Thoracic aorta endothelial cell (primary cell): ENCODE measurements at places on chromosomes 5 and 9. TPM values are rescaled to one million over a fixed set of nuclear protein-coding genes. Genes with fewer than 3 reads are reported as not detected.

Gene SPARC
- 932 and 1,783 TPM in 2 replicates for total RNA-seq

Gene S100Z
- not detected in 2 replicates for total RNA-seq

Gene GDA
- 0.07 TPM in 1 of 2 replicates, not detected in the other for total RNA-seq

Gene QRFP
- not detected in 2 replicates for total RNA-seq

Gene OR1J4
- total RNA-seq: not detected in 2 replicates

Gene SPINK4
- total RNA-seq: not detected in 2 replicates

Gene HSPB3
- total RNA-seq: not detected in 2 replicates

Gene GDNF
- total RNA-seq: under 0.01 TPM in 1 of 2 replicates, not detected in the other

Gene PHF24
- total RNA-seq: not detected in 2 replicates

Gene C9orf72
- 11.6 and 17.2 TPM in 2 replicates for total RNA-seq

Gene SLC45A2
- not detected in 2 replicates for total RNA-seq

Gene F2R
- total RNA-seq: 213 and 236 TPM in 2 replicates

Gene FOXD4L5
- 0.07 TPM in 1 of 2 replicates, not detected in the other for total RNA-seq

Gene NR4A3
- total RNA-seq: under 0.01 and 0.07 TPM in 2 replicates

Gene RETREG1
- 0.27 and 0.65 TPM in 2 replicates for total RNA-seq

Gene MED22
- 13.8 and 19.4 TPM in 2 replicates for total RNA-seq

Gene GLE1
- total RNA-seq: 27.4 and 34.9 TPM in 2 replicates

Gene DHX29
- total RNA-seq: 60.4 and 61.2 TPM in 2 replicates

Gene PCDHGB3
- total RNA-seq: 1.4 and 2.9 TPM in 2 replicates

Gene SOWAHA
- total RNA-seq: not detected in 2 replicates

Gene SH3GL2
- total RNA-seq: 0.13 and 0.14 TPM in 2 replicates

Gene ABCA2
- 11.0 and 12.3 TPM in 2 replicates for total RNA-seq

Gene AUH
- 10.1 and 10.7 TPM in 2 replicates for total RNA-seq

Gene ARL10
- 8.4 and 11.3 TPM in 2 replicates for total RNA-seq

Gene HACD4
- 1.1 and 2.2 TPM in 2 replicates for total RNA-seq

Gene CORO2A
- 0.40 and 0.72 TPM in 2 replicates for total RNA-seq

Gene CATSPER3
- total RNA-seq: not detected in 2 replicates

Gene DDX4
- total RNA-seq: not detected in 2 replicates

Gene PCDHGC5
- 1.1 and 1.3 TPM in 2 replicates for total RNA-seq

Gene PCDHA5
- under 0.01 and 0.07 TPM in 2 replicates for total RNA-seq

Gene FOXD4L3
- 0.27 TPM in 1 of 2 replicates, not detected in the other for total RNA-seq

Gene ENTPD2
- not detected in 2 replicates for total RNA-seq

Gene OR1Q1
- total RNA-seq: not detected in 2 replicates

Gene CSF1R
- total RNA-seq: not detected in 2 replicates

Gene IRX1
- 0.07 TPM in 1 of 2 replicates, not detected in the other for total RNA-seq

Gene CER1
- total RNA-seq: not detected in 2 replicates

Gene CMYA5
- total RNA-seq: 0.13 and 0.14 TPM in 2 replicates

Gene ZNF622
- 27.4 and 33.0 TPM in 2 replicates for total RNA-seq
